HEK293T (cell line): ENCODE measurements at places on chromosomes 16 and 17.

DNA sequence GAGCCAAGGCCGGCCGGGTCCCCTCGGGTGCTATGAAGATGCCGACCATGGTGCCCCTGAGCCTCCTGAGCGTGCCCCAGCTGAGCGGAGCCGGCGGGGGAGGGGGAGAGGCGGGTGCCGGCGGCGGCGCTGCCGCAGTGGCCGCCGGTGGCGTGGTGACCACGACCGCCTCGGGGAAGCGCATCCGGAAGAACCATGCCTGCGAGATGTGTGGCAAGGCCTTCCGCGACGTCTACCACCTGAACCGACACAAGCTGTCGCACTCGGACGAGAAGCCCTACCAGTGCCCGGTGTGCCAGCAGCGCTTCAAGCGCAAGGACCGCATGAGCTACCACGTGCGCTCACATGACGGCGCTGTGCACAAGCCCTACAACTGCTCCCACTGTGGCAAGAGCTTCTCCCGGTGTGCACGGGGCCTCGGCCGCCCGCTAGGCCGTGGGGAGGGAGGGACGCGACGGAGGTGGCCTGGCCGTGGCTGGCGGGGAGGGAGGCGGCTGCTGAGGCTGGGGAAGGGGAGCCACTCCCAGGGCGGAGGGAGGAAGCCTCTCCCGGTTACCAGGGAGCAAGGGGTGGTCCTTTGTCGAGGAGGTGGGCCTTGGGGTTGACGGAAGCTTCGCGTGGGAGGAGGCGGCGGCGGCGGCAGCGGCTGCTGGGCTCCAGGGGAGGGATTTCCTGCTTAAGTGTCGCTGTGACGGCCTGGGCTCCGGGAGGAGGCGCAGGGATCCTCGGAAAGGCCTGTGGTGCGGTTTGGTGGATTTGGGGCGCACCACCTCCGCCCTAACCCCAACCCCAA is 1.3 kb downstream of the MAZ start:
- peak; percentile 53 for DNase-seq

- DNase-seq = no peak
Observed at GRCh38 chr16:9870962-9871361, 311.3 kb downstream of the GRIN2A start.

DNA sequence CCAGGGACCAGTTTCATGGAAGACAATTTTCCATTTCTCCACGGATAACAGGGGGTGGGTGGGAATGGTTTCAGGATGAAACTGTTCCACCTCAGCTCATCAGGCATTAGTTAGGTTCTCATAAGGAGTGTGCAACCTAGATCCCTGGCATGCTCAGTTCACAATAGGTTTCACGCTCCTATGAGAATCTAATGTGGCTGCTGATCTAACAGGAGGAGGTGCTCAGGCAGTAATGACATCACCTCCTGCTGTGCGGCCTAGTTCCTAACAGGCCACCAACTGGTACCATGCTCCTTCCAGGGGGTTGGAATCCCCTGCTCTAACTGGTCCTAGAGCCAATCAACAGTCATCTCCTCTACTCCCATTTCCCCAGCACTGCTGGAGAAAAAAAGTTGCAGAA is 19.9 kb downstream of the TEX14 start:
- DNase-seq = no peak

GRCh38 chr16:9125658-9126505 is 34.4 kb downstream of the HAPSTR1 start:
- DNase-seq = no peak

GRCh38 chr17:32269377-32269776 is 3.7 kb downstream of the RHBDL3 start:
- no peak for DNase-seq

- DNase-seq = no peak
Observed at GRCh38 chr16:31869511-31870201, 4.0 kb upstream of the ZNF267 start.

DNA sequence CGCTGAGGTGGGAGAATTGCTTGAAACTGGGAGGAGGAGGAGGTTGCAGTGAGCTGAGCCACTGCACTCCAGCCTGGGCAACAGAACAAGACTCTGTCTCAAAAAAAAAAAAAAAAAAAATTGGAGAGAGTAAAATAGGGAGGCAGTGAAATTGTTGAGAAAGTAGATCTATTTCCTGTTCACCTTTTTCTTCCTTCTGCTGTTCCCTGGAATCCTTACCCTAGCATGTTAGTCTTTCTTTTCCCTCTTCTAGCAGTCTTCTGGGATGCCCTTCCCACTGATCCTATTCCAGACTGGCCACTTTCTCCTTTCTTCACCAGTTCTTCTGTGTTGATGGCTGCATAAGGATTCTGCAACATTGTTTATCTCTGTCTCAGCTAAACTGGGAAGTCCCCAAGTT is 3.1 kb downstream of the NME2 start:
- no peak for DNase-seq

DNA sequence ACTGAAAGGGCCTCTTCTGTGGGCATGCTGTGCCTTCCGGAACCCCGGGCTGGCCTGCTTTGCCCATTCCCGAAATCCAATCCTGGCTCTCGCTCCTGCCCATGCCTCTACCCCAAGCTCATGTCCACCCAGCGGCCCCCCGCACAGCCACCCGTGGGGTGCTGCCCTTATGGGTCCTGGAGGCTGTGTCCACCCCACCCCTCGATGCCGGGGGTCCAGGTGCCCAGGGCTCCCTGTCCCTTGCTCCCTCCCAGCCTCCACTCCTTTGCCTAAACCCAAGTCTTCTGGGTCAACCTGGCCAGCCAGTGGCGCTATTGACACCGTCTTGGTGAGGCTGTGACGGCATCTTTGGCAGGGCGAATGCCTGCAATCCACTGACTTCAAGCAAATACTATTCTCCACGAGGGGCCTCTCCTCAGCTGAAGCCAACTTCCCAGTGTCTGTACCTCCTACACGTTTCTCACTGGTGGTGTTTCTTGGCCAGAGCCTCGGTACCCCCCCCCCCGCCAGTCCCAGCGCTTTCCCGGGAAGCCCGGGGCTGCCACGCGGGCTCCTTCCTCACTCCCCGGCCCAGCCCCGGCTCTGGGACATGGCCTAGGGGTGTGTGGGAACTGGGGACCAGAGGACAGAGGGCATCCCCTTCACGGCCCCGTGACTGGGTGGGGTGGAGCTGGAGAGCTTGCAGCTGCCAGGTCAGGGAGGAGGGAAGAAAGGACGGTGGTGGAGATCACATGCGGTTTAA is 12.2 kb upstream of the DUS1L start:
- DNase-seq = no peak

GRCh38 chr17:29016345-29017210 is 10.7 kb upstream of the SEZ6 start:
- DNase-seq = no peak

GRCh38 chr17:54932711-54933110 is 32.1 kb downstream of the TOM1L1 start:
- DNase-seq = no peak

DNA sequence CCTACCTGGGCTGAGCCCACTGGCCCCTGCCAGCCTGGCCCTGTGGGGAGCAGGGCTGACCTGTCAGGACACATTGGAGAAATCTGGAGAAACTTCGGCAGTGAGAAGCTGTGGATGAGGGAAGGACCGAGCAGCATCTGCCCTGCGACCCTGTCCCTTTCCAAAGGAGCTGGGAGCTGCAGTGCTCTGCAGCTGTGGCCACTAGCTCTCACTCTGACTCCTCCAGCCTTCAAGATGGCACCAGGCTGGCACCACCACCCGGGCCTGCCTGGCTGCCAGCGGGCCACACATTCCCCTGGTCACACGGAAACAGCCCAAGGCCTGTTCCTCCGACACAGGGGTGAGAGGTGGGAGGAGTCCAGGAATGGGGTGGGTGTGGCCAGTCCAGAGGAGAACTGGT is 30.1 kb downstream of the CD300LG start:
- DNase-seq = no peak

GRCh38 chr16:31451681-31452351 is 7.5 kb upstream of the ARMC5 start:
- DNase-seq = peak; percentile 70

DNA sequence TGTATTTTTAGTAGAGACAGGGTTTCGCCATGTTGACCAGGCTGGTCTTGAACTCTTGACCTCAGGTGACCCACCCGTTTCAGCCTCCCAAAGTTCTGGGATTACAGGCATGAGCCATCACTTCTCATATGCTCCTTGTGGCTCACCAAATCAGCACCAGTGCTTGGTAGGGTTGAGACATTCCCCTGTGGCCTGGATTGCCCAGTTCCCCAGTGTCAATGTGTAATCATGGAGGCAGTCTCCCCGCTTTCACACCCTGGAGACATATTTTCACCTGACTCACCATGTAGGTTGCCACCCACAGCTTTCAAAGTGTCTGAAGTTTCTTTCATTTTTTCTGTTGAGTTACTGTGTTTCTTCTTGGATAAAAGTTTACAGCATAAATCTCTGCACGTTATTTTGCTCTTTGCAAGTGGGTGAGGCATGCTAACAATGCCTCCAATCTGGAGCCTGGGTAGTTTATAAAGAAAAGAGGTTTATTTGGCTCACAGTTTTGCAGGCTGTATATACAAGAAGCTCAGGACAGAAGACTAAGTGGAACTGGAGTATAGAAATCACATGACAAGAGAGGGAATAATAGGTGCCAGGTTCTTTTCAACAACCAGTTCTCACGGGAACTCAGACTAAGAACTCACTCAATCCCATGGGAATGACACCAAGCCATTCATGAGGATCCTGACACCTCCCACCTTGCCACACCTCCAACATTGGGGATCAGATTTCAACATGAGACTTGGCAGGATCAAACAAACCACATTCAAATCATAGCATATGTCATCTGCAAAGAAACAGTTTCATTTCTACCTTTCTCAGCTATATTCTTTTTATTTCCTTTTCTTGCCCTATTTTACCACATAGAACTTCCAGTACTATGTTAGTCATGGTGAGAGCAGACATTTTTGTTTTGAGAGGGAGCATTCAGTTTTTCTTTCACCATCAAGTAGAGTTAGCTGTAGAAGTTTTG is 113.2 kb downstream of the PHKB start:
- no peak for DNase-seq

DNA sequence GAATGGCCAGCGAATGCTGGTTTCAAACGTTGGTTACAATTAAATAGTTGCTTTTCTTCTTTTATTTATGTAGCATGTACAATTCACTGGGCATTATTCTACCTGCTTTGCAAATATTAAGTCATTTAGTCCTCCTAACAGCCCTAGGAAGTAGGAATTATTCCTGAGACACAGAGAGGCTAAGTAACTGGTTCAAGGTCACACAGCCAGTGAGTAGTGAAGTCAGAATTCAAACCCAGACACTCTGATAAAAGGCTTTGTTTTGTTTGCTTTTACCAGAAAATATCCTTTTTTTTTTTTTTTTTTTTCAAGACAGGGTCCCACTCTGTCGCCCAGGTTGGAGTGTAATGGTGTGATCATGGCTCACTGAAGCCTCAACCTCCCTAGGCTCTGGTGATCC is 2.2 kb downstream of the CRHR1 start:
- DNase-seq = no peak

DNA sequence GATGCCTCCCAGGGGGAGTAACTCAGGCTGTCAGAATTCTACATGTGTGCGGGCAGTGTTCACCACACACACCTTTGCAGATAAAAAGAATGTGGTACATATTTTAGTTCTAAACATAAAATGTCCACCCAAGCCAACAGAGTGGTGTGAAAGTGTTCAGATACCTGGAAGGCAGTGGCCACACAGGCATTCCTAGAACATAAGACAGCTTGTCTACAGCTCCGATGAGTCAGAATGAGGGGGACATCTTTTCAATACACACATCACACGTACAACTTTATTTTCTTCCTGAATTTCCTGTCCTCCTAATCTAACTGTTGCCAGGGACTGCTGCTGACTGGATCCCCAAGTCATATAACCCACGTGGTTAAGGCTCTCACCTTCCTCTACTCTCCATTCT is 142.3 kb downstream of the ZFHX3 start:
- no peak for DNase-seq

DNA sequence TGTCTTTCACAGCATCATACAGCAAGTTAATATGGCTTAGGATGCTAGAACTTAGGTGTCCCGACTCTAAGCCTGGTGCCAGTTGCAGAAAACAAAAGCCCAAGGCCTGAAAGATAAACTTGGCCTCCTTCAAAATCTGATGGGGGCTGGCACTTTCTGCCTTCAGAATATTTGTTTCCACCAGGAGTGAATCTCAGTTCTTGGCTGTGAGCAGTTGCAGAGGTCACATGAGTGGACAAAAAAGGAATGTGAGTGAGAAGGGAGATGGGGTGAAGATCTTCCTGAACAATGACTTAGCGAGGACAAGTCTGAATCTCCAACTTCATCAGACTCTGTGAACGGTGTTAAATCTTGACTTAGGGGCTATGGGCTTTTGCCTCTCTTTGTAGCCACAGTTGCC is 46.6 kb downstream of the HOXB1 start:
- no peak for DNase-seq

DNA sequence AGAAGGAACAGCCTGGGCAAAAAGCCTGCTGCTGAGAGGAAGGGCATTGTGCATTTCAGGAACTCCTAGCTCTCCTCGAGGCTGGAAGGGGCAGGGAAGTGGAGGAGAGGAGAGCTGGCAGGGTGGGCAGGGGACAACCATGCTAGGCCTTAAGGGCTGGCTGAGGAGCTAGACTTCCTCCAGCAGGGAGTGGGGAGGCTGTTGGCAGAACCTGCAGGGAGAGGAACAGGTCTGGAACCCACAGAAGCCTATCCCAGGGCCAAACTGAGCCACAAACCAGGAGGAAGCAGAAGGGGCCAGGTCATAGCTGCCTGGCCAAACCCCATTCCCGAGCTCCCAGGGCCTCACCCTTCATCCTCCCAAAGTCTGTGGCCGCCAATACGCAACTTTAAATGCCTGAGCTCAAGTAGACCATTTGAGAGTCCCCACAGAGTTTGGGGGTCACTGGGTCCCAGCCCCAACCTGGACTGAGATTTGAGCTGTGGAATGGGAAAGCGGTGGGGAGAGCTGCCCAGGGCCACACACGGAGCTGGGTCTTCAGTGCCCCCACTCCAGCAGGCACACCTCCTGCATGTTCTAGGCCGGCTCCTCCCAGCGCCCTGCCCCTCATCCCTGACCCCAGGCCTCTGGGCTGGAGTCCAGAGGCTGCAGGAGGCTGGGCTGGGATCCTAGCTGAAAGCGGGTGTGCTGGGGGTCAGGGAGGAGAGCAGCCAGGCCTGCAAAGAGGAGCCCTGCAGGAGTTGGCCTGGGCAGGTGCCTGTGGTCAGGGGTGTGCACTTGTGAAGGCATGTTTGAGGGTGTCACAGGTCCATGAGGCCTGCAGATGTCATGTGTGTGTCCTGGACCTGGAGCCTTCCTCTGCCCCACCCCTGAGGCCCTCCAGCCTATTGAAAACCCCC is 4.5 kb downstream of the CDH5 start:
- no peak for DNase-seq

DNA sequence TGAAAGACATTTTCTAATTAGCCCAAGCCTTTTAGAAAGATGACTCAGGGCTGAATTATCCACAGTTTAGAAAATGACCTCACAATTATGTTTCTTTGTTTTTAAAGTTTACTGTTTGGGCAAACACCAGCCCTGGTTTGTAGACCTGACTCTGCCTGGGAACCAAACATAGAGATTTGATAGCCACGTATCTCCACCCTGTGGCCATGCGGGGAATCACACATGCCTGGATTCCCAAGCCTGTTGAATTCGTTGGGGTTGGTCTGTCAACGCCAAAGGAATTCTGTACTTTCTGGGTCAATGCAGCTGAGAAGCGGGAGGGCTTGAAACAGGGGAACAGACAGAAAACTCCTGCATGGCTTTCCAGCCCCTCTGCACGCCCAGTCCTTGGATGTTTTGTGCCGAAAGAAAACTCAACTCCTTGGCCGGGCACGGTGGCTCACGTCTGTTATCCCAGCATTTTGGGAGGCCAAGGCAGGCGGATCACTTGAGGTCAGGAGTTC is 26.9 kb downstream of the CD300A start:
- DNase-seq = peak; percentile 80
